ENCODE measurements at places on chromosomes 7 and 10.

DNA sequence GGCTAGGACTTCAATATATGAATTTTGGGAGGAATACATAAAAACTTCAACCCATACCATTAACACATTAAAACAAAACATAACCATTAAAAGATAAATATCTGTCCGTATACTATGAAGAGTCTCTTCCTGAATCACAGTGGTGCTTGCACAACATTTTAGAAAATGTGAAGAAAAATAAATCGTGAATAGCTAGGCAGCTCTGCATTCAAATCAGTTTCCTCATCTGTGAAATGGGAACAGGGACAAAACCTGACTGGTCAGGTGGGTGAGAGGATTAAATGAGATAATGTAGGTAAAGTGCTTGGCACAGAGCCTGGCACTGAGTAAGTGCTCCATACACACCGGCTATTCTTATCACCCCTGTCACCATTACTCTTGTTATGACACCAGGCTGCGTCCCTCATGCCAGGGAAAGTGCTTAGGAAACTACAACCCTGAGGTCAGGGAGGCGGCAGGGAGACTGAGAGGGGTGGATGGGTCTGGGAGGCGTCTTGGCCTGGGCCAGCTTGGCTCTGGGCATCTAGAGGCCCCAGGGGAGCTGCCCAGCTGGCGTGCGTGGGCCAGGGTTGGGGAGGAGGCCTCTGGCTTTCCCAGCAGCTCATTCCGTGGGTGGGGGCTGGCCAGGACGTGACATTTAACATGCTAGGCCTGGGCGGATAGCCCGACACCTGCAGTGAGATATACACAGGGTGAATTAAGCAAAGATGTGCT is 78.3 kb downstream of the SH3PXD2A start:
- DNase-seq, result no peak

DNA sequence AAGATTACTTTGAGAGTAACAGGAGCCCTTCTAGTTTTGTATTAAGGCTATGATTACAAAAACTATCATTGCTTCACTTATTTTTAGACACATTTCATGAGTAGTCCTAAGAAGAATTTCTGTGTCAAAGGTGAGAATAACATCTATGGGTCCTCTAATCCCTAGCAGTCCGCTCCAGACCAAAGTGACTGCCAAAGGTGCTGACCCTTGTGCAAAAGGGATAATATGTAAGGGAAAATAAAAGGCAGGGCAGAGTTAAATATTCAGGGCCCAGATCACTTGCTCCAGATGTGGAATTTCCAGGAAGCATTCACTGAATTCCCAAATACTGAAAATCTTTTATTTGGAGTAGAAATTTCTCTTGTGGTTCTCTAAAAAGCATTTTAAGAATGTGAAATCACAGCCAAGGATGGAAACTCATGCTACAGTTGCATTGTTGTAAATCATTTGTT is 29.3 kb downstream of the RHOBTB1 start:
- DNase-seq, result peak; percentile 95

DNA sequence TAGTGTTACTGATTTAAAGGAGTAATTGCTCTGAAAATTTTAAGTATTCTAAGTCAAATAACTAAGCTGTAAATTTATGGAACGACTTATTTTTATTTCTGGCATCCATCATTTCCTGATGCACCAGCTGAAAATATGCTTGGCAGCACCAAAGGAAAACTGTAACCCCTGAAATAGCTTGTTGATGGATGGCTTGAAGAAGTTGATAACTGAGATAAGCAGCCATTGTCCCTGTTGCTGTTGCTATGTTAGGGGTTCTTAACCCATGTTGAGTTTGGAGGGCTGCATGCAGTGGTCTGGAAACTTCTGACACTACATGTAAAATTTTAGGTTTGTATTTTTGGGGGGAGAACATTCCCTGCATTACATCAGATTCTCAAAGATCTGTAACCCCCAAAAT is 30.6 kb downstream of the RPA3 start:
- no peak for DNase-seq

DNA sequence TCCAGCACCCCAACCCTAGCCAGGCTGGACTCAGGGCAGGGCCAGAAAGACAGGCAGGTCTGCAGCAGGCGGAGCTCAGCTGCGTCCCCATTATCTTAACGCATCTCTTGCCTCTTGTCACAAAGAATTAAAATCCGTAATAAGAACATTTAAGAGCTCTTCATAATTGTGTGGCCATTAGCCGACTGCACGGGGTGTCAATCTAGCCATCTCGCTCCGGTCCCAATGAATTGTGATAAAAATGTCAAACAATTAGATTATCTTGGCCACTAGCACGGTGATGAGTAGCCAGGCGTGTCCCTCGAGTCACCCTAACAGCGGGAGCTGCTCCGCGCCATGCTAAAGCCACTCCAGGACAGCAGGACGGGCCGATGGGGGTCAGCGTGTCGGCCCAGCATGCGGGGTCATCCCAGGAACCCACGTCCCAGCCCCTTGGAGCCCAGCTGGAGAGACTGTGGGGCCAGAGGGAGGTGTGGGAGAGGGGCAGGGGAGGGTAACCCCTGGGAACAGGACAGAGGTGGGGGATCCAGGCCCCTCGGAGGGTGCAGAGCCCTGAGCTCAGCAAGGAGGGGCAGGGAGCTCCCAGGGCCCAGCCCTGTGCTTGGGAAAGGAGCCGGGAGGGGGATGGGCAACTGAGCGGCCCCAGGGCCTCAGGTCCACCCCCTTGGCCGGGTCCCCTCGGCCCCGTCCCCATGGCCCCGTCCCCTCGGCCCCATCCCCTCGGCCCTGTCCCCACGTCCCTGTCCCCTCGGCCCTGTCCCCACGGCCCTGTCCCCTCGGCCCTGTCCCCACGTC is 17.7 kb upstream of the NKX6-2 start:
- no peak for DNase-seq

DNA sequence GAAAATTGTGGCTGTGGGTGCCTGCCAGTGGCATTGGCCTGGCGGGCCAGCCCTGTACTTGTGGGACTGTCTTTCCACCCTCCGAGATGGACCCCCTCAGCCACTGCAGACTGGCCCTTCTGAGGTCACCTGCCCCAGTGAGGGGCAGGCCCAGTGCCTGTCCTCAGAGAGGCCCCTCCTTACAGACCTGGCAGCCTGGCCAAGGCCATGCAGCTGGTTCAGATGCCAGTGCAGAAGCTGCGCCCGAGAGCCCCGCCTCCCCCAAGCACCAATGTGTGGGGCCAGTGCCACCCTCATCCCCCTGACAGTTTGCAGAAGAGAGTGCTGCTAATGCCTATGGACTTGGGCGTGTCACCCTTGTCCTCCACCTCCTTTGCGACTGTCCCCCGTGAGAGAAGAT is 10.0 kb downstream of the ZNF316 start:
- no peak for DNase-seq

GRCh38 chr7:125529249-125529648 is 599.6 kb upstream of the POT1 start:
- no peak for DNase-seq

- no peak for DNase-seq
These were observed 73.4 kb downstream of the NRBF2 start for GRCh38 chr10:63206576-63206975.

DNA sequence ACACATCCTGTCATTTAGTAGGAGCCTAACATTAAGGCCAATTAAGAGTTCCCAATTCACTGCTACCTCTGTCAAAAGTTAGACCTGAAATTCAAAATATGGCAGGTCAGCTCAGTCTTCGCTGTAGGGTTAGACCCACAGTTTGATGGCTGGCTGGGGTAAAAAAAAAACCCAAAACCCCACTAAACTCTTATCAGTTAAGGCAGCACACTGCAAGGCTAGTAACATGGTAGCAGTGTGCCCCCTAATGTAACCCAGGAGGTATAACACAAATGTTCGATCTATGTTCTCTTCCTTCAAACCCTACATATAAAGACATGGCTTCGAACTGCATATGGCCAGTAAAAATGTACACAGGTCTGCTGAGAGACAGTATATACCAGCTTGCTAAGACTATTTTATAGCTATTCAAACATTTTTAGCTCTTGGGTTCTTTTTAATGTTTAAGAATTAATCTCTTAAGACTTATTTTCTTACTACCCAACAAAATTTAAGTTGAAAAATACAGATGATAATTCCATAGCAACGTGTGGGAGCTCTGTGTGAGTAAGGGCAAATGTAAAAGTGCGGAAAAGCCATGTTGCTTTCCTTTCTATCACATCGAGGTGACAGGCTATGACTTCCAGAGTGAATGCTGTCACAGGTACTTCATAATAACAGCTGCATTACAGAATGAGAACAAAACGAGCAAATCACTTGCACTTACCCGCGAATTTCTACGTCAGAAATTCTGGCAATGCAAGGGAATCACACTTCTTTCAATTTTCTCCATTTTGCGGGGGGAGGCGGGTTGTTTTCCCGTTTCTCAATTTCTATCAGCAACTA is 168.4 kb upstream of the IMMP2L start:
- peak; percentile 31 for DNase-seq

GRCh38 chr10:110764793-110765512 is 106.8 kb upstream of the PDCD4 start:
- no peak for DNase-seq

DNA sequence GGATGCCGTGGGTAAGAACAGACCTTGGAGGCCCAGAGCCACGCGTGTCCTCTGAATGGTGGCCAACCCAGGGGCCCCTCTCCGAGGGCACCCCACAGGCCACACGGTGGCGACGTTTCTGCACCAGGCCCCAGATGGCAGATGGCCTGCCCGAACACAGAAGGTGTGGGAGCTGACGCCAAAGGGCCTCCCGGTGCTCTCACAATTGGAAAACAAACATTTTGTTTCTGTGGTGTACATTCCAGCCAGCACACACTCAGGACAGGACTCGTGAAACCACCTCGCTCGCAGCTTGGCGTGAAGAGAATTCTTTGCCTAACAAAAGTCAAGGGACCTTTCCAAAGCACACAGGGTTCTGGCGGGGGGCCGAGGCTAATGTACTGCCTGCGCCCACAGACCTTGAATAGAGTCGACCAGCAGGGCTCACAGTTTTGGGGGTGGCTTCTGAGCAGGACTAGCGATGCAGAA is 112.1 kb downstream of the FAM53B start:
- no peak for DNase-seq

GRCh38 chr7:158702944-158703343 is 1.7 kb downstream of the NCAPG2 start:
- DNase-seq, result peak; percentile 7

- DNase-seq, result peak; percentile 100
These were observed 31.8 kb upstream of the VCL start for GRCh38 chr10:73965890-73966768.

- DNase-seq, result no peak
These were observed 782.0 kb upstream of the ZWINT start for GRCh38 chr10:57142925-57143576.

DNA sequence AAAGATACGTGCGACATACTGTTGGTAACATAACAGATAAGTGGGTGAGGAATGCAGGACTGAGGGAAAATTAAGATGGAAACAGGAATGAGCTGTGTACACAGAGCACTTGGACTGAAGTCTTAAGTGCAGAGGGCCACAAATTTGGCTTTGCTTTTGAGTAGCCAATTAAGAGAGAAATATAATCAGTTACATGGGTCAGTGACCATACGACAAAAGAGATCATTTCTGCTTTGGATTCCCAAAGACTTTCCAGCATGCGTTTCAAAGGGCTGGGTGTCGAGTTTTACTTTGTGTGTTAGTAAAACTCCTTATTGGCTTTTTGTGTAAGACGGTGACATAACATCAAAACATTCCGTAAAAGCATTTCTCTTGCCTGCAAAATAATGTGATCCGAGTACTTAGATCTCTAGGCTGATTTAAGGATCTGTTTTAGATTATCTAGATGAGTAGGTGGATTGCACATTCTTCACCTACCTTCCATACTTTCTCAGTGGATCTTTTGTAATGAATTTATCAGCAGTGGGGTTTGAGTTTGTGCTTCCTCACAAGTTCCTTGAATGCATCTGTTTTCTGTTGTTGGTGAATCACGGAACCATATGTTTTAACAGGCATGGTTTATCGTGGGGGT is 7.5 kb downstream of the RABGEF1 start:
- peak; percentile 63 for DNase-seq

DNA sequence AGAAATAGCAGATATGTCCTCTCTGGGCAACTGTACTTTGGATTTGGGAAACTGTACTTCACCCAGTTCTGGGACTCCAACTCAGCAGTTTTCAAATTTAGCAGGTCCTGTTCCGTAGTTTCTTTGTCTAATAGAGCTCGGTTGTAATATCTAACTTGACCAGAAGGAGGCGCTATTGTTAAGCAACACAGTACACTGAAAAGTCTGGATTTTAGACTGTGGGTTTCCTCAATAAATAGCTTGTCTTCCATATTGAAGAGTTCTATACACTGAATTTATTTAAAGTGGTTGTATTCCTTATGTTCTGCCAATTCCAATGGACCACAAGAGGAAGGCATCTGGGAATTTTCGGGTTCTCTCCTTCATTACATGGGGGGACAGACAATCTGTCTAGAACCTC is 39.8 kb downstream of the ELFN1 start:
- DNase-seq, result no peak

DNA sequence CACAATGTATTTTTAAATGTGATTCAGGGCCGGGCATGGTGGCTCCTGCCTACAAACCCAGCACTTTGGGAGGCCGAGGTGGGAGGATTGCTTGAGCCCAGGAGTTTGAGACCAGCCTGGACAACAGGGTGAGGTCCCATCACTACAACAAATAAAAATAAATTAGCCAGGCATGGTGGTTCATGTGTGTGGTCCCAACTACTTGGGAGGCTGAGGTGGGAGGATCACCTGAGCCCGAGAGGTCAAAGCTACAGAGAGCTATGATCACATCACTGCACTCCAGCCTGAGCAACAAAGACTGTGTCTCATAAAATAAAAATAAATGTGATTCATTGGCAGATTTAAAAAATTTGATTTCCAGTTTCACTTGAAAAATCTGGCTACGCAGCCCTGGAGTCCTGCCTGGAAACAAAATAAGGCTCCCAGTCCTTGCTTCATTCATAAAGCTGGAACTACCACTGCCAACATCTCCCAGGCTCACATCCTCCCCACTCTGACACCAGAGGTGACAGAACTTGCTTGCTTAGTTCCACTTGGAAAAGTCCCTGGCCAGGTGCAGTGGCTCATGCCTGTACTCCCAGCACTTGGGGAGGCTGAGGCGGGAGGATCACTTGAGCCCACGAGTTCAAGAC is 27.9 kb upstream of the SLC35G1 start:
- no peak for DNase-seq

GRCh38 chr7:84043661-84044191 is 150.9 kb downstream of the SEMA3A start:
- DNase-seq, result peak; percentile 12

GRCh38 chr10:4902571-4903011 is 60.6 kb upstream of the AKR1C1 start:
- no peak for DNase-seq

Measured in fibroblast of skin of right biceps (primary cell).